DMS 273 treated with DMSO at 0.1 percent for 48 hours (cell line): ENCODE measurements at places on chromosomes 16 and 17.

DNA sequence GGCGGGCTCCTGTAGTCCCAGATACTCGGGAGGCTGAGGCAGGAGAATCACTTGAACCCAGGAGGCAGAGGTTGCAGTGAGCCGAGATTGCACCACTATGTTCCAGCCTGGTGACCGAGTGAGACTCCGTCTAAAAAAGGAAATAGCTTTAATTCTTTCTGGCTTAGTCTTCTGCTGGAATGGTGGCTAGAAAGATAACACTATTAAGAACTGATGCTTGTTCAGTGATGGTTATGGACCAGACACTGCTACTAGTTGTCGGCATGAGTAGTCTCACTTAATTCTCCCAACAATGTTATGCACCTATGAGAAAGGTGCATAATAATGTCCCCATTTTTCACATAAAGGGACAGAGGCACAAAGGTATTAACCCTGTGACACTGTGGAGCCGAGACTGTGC, 188.7 kb downstream of the HS3ST3A1 start:
- no peak for DNase-seq

DNA sequence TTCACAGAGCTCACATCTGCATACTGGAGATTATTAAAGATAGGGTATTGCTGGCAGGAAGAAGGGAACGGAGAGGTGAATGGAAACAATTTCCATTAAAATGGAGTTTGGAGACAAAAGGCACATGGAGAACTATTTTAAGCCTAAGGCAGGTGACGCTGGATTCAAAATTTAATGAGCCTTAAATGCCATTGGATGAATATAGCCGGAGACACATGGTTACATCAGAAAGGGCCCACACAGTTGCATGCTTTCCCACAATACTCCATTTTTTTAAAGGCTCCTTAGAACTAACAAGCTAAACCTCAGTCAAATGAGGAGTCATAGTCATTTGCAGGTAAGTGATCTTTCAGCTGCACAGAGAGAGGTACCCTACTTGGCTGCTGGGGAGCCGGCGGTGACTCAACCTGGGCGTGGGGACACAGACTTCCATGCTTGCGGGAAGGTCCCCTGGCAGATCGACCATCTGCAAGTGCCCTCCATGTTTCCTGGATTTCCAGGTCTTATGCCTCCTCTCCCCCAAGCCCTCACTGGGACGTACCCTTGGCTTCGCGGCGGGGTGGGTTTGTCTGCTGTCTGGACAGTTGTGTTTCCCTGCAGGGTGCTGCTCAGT, 259.2 kb downstream of the CBLN1 start:
- no peak for DNase-seq

GRCh38 chr16:66541388-66542355, 8.2 kb downstream of the TK2 start:
- no peak for DNase-seq

DNA sequence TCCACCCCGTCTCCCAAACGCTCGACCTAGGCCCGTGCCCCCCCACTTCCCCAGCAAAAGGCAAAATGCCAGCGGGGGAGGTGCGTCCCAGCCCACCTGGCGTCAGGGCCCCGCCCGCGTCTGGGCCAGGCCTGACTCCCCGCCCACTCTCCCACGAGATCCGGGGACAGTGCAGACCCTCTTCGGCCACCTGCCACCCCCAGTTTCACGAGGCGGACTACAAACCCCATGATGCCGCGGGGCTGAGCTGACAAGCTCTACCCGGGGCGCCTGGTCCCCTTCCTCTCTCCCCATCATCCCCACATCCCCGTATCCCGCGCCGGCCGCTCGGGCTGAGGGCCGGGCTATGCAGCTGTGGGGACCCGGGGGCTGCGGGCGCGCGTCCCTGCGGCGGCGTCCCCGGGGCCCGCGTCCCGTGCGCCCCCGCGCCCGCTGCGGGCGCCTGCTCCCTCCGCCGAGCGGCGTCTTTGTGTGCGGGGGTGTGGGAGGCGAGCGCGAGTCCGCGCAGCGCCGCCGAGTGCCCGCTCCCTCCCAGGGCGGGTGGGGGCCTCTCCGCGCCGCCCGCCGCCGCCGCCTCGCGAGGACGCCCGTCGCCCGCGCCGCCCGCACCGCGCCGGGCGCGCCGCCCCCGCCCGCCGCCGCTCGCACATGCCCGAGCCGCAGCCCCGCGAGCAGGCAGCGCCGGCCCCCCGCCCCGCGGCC, at the start of gene ANKRD13B:
Gene ANKRD13B (plus strand): TSS at position 283 of the 702 bp plus-strand sequence. CDS start 490 bp downstream, outside the sequence.
- DNase-seq, result peak; percentile 60

- DNase-seq, result no peak
Measured at GRCh38 chr17:58757162-58757613, 1.5 kb downstream of the PPM1E start.

DNA sequence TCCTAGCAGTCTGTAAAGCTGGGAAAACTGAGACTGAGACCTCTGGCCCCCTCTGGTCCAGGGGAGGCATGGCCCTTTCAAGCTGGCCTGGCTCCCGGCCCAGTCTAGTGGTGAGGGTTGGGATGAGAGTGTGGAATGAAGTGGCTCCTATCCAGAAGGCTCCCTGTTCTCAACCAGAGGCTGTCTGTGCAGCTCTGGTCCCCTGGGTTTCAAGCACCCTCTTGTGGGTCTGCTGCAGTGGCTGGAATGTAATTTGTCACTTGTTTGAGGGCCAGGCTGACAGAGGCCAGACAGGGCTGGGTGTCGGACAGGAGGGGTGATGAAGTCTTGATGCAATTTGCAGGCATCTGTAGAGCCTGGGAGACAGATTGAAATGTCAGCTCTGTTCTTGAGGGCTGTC, 22.1 kb upstream of the PHF12 start:
- DNase-seq, result no peak

GRCh38 chr17:45784741-45785479, 790 bp downstream of the CRHR1 start:
- DNase-seq, result no peak

- no peak for DNase-seq
Measured at GRCh38 chr17:51730303-51731050, 428.0 kb downstream of the CA10 start.

- DNase-seq, result no peak
Measured at GRCh38 chr16:22093331-22093730, 990 bp downstream of the VWA3A start.

GRCh38 chr17:68356520-68356919, 65.2 kb downstream of the ARSG start:
- no peak for DNase-seq

DNA sequence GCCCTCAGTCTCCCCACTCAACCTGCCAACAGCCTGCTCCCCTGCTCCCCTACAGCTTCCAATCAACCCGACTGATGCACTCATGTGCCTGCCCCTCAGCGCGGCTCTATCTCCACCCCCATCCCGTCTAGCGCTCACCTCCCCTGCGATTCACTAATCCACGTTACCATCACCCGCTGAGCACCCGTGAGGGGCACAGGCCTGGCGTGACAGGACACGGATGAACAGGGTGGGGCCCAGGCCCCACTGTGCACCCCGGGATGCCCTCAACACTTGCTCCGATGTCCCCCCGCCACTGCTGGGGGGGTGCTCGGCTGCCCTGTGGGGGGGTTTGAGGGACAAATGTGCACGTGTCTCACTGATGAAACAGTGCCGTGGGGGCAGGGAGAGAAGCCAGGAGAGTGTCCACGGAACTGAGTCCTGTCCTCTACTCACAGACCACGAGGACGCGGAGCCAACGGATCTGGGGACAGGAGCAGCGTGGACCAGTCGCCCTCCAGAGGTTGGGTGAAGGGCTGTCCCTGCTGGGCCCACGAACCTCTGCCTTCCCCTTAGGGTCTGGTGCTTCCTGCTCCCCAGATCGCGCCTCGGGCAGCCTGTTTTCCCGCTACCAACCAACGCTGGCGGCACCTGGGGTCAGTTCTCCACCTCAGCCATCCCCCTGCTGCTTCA, 66.7 kb downstream of the RPH3AL start:
- no peak for DNase-seq

DNA sequence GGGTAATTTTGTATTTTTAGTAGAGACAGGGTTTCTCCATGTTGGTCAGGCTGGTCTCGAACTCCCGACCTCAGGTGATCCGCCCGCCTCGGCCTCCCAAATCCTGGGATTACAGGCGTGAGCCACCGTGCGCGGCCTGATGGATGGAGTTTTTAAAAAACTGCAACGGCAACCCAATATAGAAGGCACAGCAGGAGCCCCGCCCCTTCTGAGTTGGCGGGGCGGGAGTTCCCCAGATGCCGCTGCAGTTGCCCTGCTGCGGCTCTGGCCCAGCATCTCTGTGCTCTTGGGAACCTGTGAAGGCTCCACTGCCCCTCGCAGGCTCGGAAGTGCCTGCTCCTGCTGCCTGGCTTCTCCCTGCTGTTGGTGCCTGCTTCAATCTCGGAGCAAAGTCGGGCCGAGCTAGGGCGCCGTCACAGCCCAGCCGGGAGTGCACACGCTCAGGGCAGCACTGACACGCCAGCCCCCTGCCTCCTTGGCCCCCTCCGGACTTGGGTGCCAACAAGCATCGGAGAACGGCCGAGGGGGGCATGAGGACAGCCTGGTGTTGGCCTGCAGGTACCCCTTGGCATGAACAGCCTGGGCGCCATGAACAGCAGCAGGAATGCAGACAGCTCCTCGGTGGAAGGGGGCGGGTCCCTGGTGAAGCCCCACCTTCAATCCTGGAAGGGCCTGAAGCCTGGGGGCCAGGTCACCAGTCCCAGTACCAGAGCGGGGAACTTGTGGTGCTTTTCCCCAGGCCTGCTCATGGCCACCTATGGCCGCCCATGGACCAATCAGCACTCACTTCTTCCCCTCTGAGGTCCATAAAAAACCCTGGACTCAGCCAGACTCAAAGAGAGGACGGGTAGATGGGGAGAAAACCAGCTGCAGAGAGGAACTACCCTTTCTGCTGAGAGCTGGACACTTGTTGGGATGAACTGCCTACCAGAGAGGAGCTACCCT, 2.3 kb upstream of the NT5M start:
- DNase-seq, result no peak

- no peak for DNase-seq
Measured at GRCh38 chr17:81863833-81864768, 3.8 kb upstream of the P4HB start.

GRCh38 chr16:71353736-71354135, 4.8 kb upstream of the CALB2 start:
- DNase-seq, result no peak

DNA sequence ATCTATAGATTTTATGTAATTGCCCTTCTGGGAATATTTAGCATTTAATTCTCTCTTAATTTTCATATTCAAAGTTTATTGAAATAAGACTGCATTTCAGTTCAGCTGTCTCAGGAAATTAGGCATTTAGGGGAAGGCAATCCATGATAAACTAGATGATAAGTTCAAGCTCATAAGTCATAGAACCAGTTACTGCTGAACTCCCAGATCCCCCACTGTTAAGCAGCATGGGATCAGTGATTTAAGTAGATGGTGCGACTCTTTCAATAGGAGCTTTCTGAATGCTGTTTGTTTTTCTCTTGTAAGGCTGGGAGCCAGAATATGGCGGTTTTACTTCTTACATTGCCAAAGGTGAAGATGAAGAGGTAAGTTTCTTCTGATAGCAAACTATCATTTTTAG, 23.8 kb downstream of the OGFOD1 start:
- DNase-seq, result no peak

GRCh38 chr17:29526322-29526721, 40.5 kb downstream of the ABHD15 start:
- DNase-seq, result no peak

GRCh38 chr17:40854175-40854814, 12.7 kb downstream of the KRT12 start:
- DNase-seq, result no peak

DNA sequence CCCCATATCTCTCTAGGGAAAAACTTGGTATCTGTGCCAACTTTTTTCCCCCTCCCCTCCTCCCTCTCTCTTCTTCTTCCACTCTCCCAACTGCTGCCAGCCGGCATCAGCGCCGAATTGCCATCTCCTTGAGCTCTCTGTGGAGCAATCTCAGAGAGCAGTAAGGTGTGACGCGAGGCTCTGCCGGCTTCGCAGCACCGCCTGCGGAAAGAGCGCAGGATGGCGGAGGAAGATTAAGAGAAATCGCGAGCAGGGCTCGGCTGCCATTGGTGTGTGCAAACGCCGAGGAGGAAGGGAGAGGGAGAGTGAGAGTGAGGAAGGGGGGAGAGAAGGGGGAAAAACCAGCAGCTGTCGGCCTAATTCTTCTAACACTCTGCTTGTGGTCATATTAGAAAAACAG, 44.2 kb downstream of the NEUROD2 start:
- peak; percentile 80 for DNase-seq

DNA sequence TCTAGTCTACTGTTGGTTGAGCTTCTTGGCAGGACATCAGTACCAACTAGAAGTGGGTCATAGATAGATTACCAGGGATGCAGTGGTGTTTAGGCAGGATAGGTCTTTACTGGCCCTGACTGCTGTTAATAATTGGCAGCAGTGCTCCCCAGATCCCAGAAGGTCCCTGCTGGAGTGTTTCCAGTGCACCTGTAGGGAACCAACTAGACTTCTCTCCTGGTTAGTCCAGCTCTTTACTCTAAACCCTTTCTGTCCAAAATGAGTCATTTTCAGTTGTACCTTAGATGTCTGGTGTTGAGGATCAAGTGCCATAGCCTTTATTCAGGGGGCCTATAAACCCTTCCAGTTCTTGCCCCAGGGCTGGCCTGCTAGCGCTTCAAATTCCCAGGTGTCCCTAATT, 8.7 kb downstream of the POLR2C start:
- DNase-seq, result no peak

DNA sequence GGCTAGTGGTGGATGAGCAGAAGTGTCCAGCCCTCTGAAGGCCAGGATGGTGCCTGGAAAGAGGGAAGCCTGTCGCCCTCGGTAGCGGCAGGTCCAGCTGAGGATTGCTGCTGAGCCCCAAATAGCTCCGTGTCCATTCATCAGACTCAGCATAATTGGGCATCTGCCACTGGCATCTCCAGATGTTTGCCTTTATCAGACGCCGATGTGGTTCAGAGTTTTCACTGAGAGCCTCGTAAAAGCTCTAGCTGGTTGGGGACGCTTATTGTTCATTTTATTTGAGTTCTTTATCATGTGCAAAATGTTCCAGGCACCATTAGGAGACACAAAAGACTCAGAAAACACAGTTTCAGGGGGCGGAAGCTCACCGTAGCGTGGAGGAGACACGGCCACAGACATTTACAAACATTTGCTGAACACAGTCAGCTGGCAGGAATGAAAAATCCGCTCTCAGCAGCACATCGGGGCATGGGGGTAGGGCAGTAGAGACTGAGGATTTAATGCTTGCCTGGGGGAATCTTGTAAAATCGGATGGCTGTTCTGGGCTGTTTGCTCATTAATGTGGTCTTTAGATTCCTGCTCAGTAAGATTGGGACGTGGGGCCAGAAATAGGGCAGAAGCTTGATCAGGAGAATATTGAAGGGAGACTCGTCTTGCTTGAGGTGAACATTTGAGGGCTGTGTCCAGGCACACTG, 41.7 kb downstream of the SMPD3 start:
- no peak for DNase-seq

- no peak for DNase-seq
Measured at GRCh38 chr17:64161380-64162176, 31.6 kb upstream of the ERN1 start.
